ENCODE measurements at places on chromosomes 12 and 14.

- DNase-seq = no peak
These were observed 13.7 kb downstream of the SPX start for GRCh38 chr12:21539797-21540196.

DNA sequence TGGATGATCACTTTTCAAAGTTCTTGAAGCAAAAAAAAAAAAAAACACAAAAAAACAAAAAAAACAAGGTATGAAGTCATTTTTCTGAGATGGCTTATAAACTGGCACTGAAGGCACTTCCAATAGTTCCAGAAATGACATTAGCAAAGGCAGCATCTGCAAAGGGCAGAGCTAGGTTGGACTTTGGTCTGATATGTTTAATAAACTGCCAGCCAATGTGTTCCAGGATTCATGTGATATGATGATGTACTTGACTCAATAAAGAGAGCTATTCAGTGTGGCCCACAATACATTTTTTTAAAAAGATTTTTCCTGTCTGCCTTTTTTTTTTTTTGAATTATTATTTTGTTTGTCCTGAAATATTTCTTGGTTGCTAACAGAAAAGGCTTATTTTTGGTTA is 79.6 kb downstream of the VRK1 start:
- no peak for DNase-seq

DNA sequence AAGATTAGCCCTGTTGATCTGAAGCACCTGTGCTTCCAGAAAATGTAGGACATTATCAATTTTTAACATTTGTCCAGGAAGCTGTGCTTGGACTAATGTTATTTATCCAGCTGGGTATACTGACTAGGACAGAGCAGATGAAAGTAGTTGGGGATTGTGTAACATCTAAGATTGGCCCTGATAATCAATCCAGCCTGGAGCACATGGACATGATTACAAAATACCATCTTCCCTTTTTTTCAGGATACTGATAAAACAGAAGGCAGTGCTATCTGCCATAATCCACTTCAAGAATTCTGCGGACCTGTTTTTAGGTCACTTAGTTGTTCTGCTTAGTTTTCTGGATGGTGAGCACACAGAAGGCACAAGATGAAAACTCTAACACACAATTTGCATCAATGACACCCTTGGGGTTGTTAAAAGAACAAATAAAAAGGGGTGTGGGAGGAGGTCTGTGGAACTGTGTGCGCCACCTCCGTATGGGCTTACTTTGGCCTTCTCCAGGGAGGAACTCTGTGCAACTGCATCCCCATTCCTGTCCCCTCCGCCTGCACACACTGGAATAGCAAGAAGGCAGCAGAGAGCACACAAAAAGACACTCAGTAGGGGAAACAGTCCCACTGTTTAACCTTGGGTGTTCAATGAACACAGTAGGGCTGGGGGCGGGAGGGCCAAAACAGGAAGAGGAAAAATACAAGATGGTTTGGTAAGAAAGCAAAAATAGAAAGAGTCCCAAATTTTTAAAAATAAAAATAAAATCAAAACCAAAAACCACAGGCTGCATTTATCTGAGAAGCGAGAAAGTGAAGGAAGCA is 31.1 kb upstream of the DUSP6 start:
- DNase-seq = no peak

- DNase-seq = no peak
These were observed 53.5 kb downstream of the FBRSL1 start for GRCh38 chr12:132543298-132544079.

DNA sequence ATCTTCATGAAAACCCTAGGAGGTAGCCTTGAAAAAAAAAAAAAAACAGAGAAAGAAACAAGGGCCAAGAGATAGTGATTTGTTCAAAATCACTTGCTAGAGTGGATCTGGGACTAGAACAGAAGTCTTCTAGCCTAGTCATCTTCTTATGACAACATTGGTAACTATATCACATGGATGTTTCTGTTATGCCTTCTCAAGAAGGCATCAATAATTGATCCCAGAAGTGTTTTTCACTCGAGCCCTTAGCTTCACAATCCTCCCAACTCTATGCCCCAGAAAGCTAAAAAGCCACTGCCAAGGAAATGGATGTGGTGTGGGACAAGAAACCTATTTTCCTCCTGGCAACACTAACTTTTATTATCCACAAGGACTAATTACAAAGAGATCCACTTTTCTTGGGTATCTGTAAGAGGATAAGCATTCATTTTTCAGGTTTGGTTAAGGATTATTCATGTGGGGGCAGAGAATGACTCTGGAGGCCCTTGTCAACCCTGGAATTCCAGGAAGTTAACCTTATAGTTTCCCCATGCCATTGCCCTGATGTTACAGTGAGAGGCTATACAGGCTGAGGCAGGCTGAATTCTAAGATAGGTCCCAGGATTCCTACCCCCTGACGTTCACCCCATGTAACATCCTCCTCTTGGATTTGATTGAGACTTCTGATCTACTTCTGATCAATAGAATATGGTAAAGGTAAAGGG is 67.7 kb upstream of the CPM start:
- no peak for DNase-seq

DNA sequence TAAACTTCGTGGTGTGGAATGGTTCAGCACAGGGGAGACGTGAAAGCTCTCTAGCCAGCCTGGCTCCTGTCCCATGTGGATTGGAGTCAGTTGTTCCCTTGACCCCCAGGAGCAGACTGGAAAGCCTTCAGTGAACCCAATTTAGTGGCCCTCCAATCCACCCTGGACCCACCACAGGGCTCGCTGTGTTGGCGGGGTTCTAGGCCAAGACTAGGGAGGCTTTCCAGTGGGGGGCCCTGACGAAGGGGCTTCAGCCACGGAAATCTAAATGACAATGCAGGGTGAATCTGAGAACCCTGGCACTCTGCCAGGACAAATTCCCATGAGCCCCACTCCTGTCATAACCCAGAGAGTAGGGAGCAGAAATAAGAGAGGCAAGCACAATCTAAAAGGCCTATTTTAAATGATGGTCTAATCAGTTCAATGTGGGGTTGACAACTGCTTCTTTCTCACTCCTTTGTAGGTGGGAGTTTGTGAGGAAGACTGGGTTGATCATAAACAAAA is 110.8 kb downstream of the SLC35F4 start:
- no peak for DNase-seq

DNA sequence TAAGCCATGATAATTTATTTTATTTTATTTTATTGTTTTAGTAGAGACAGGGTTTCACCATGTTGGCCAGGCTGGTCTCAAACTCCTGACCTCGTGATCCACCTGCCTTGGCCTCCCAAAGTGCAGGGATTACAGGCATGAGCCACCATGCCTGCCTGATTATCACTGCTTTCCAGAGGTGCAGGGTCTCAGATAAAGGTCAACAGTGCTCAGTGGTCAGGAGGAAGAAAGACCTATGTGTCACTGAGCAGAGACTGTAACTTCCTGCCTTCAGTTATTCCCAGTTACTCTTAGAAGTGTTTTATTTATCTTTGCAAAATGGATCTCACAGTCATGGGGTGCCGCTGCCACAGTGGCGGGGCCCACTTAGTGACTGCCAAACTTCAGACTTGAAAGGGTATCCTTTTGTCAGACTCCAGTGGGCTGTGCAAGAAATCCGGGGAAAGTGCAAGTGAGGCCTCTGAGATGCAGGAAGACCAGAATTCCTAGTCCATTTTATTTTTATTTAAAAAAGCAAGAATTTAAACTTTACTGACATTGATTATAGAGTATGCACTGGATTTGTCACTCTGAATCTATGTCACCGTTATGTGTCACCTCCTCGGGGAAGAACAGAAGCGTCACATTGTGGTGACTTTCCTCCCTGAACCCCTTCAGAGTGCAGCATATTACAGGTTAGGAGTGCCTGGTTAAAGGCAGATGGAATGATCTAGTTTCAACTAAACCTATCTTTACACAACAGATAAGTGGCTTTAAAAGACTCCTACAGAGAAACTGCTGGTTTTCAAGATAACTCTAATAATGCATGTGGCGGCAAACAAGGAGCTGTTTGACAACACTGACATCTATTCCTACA is 59.1 kb upstream of the BICD1 start:
- no peak for DNase-seq

DNA sequence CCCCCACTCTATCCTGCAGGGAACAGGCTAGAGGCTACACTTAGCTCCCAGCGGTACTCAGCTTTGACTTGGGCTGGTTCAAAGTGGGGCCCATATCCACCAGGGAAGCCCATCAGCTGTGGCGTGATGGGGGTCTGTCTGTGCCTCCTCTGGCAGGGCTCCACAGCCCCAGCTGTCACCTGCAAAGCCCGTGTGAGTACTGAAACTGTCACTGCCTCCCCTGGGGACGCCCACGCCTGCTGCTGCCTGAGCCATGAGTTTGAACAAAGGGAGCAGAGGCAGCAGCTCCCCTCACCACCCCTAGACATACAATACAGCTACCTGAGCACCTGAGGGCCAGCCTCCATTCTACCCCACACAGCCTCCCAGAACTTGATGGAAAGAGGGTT is 5.0 kb downstream of the REM2 start:
- DNase-seq = no peak

GRCh38 chr14:104973135-104973384 is 5.1 kb downstream of the AHNAK2 start:
- DNase-seq = no peak

GRCh38 chr14:99393059-99393655 is 87.5 kb downstream of the SETD3 start:
- no peak for DNase-seq

DNA sequence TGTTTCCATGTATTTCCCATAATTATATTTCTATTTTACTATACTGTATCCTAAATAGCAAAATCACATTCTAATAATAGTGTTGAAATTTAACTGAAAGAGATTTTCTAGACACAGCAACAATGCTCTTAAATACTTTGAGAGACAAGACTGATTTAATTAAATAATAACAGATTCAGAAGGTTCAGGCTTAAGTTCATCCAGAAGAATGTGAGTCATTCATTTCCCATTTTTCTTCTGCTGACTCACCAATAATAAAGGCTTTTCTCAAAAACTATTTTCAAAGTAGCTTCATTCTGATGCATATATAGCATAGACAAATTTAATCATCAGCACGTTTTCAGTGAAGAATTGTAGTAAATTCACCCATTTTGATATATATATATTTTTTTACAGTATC is 481.4 kb downstream of the MDGA2 start:
- DNase-seq = no peak

GRCh38 chr12:98644433-98644711 is 216 bp downstream of the IKBIP start:
- DNase-seq = no peak

- DNase-seq = no peak
These were observed 302.8 kb downstream of the PAWR start for GRCh38 chr12:79388011-79388410.

GRCh38 chr14:72636094-72636493 is 257.8 kb downstream of the DPF3 start:
- DNase-seq = no peak

GRCh38 chr12:92234533-92234932 is 88.9 kb upstream of the BTG1 start:
- no peak for DNase-seq

DNA sequence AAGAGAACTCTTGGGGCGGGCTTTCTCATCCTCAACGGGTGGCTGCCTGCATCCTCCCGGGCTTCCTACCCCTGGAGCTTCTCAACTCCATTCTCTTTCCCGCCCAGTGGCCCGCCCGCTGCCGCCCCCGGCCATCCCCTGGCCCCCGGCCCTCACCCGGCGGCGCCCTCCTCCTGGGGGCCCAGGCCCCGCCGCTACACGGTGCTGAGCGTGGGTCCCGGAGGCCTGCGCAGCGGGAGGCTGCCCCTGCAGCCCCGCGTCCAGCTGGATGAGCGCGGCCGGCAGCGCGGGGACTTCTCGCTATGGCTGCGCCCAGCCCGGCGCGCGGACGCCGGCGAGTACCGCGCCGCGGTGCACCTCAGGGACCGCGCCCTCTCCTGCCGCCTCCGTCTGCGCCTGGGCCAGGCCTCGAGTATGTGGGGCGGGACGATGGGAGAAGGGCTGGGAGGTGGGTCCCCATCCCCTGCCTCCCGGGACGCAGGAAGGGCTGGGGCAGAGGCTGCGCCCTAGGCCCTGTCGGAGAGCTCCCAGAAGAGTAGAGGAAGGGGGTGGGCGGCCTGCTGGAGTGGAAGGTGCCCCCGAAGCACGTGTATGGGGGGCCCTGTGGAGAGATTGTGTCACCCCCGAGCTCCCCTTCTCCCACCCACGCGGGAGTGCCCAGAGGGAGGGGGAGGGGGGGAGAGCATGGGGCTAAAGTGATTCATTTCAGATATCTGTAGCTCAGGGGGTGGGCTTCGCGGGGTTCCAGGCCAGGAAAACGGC is 1.5 kb downstream of the LAG3 start:
- no peak for DNase-seq

DNA sequence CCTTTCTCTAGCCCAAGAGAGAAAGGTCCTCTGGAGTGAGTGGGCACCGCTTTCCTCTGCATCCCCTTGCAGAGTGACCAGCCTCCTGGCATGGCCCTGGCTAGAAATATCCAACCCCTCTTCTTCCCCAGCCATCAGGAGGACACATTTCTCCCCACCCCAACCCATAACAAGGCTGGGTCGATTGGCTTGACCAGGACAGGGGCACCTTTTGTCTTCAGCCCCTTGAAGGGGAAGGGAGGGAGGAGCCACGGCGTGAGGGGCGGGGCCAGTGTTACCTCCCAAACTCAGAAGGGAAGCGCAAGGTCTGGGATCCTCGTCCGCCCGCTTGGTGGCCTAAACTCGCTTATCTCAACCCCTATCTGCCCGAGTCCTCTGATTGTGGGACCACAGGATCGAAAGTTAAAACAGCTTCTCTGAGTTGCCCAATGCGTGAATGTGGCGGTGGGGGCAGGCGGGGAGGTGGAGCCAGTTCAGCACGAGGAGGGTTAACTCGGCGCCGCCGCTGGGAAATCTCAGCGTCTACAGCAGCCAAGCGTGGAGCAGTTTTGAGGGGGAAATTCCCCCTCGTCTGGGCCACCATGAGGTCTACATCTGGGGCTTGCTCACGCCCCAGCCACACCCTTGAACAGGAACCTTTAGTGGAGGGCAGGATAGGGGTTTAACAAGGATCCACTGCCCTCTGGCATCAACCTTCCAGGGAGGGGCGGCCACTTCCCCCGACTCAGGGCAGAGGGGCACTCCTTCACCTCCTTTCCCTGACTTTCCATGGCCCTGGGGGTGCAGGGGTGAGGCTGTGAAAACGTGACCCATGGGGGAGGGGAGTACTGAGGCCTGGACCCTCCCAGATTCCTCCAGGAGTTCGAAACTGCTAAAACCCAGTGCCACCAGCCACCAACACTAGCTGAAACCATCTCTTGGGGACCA is 795 bp downstream of the STAT6 start:
- DNase-seq = peak; percentile 48

- DNase-seq = no peak
These were observed 56.7 kb downstream of the MYRFL start for GRCh38 chr12:69881771-69882170.

- DNase-seq = no peak
These were observed 24.4 kb upstream of the KITLG start for GRCh38 chr12:88604646-88605045.

- DNase-seq = no peak
These were observed 140.4 kb downstream of the RBM19 start for GRCh38 chr12:113825705-113826104.
